ENCODE measurements at places on chromosomes 4 and X.

DNA sequence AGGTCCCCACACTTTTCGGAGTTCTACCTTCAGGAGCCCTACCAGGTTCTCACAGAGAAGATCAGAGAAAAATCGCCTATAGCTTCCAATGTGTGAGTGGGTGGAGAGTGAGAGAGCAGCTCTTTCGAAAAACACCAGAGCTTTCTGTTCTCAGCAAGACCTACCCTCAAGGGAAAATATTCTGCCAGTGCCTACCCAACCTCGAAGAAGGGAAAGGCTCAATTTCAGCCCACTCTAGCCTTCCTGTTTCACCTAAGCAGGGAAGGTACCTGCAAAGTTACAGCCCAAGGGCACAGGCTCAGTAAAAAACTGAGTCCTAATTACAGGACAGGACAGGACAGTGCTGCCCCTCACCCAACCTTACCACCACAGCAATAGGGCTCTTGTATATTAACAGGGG, 104.0 kb upstream of the WDR17 start:
- DNase-seq: no peak

- peak; percentile 47 for DNase-seq
Observed at GRCh38 chrX:12360383-12360782, 222.1 kb downstream of the FRMPD4 start.

- no peak for DNase-seq
Observed at GRCh38 chrX:139234898-139235297, 295.6 kb upstream of the F9 start.

DNA sequence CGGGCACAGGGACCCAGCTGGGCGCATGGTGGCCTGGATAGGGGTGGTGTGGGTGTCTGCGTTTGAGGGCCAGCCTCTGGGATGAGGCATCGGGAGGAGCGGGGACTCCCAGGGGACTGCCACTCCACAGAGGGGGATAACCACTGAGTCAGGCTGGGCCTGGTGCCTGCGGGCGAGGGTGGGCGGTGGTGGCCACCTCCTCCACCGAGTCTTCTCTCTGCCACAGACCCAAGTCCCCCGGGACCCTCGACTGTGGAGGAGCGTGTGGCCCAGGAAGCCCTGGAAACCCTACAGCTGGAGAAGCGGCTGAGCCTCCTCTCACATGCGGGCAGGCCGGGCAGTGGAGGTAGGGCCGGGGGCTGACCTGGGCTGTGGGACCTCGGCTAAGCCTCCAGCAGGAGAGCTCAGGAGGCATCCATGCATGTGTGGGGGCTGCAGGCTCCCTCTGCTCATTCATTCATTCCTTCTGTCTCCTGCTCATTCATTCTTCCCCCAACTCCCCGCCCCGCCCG, 26.4 kb downstream of the DOK7 start:
- no peak for DNase-seq

- no peak for DNase-seq
Observed at GRCh38 chr4:95080969-95081368, 323.2 kb downstream of the BMPR1B start.

DNA sequence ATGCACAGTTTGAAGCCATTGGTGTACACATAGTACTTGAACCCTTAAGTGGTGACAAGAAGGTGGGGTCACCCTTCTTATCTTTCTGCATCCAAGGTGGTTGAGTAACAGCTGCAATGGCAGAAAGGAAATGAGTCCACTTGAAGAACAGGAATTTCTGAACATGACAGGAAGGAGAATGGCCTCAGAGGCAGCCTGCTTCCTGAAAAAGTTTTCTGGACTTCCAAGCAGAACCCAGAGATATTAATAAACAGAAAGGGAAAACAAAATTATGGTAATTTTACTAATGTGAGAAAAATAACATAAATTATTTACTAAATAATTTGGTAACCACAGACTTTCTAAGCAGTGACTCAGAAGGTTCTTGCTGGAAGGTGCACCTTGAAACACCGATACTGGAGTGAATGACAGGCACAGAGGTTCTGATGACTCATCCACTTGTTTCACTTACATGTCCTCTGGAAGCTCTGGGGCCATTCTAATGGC, 119.9 kb upstream of the HS3ST1 start:
- DNase-seq: no peak

GRCh38 chr4:54096295-54096962, 3.5 kb upstream of the GSX2 start:
- no peak for DNase-seq

GRCh38 chr4:55768291-55768690, 51.3 kb upstream of the EXOC1L start:
- peak; percentile 62 for DNase-seq

- no peak for DNase-seq
Observed at GRCh38 chr4:185535612-185536410, 504 bp upstream of the PDLIM3 start.

DNA sequence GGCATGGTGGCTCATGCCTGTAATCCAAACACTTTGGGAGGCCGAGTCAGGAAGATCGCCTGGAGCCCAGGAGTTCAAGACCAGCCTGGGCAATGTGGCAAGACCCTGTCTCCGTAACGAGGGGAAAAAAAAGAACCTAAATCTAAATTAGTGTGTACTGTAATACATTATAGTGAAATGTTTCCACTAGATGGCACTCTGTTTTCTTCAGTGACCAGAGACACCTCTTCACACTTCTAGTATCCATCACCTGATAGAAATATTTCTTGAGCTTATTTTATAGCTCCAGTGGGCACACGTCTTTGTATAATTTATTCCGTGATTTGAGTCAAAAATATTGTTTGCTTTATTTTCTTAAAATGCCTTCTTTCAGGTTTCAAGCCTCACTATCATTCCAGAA, 600.9 kb upstream of the DIPK2B start:
- no peak for DNase-seq

DNA sequence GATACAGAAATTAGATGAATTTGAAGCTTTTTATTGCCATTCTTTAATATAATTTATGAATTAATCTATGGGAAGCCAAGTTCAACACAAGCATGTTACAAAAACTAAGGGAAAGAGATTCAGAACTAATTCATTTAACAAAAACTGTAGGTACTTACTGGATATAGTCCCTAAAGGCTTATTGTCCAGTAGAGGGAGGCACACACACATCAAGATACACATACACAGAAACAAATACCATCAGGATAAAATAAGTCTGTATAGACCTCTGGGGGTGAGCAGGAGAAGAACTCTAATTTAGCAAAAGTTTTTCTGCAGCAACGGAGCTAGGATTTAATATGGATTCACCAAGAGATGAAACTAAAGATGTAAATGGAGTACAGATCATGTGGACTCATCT, 83.0 kb upstream of the IL13RA1 start:
- peak; percentile 23 for DNase-seq

GRCh38 chr4:158540125-158540907, 18.6 kb downstream of the RXFP1 start:
- DNase-seq: no peak

DNA sequence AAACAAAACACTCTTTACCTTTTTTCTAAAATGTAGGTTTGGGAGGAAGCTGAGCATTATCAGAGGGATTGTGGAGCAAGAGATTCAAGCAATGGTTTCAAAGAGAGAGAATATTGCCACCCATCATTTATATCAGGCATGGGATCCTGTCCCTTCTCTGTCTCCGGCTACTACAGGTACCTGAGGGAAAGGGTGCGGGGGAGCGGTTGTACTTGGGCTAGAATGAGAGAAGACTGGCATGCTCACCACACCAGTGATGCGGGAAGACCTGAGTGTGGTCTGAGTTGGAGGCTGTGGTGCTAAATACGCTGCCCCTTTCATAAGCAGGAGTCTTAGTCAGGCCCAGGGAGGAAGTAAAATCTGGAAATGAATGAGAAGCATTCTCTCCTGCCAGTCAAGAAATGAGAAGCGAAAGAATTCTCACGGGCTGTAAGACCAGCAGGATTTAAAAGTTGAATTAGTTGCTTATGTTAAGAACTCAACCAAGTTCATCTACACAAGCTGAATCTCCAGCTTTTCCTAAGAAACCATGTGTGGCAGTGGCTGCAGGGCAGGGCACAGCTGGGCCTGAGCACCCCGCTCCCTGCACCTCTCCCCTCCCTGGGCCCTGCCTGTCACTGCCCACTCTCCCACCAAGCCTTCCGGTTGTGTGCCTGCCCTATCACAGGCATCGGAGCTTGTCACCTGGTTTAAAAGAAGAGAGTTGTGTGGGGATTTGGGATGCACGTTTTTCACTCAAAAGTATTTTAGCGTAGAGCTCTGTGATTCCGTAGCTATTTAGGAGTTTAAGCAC, 24.8 kb upstream of the MSANTD1 start:
- no peak for DNase-seq

DNA sequence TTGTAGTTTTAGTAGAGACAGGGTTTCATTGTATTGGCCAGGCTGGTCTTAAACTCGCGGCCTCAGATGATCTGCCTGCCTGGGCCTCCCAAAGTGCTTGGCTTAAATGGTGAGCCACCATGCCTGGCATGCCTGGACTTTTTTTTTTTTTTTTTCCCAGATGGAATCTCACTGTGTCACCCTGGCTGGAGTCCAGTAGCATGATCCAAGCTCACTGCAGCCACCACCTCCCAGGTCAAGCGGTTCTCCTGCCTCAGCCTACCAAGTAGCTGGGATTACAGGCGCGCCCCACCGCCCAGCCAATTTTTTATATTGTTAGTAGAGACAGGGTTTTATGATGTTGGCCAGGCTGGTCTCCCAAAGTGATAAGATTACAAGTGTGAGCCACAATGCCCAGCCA, 8.4 kb downstream of the UBE2K start:
- peak; percentile 47 for DNase-seq

- no peak for DNase-seq
Observed at GRCh38 chr4:6408263-6408662, 64.2 kb downstream of the PPP2R2C start.

DNA sequence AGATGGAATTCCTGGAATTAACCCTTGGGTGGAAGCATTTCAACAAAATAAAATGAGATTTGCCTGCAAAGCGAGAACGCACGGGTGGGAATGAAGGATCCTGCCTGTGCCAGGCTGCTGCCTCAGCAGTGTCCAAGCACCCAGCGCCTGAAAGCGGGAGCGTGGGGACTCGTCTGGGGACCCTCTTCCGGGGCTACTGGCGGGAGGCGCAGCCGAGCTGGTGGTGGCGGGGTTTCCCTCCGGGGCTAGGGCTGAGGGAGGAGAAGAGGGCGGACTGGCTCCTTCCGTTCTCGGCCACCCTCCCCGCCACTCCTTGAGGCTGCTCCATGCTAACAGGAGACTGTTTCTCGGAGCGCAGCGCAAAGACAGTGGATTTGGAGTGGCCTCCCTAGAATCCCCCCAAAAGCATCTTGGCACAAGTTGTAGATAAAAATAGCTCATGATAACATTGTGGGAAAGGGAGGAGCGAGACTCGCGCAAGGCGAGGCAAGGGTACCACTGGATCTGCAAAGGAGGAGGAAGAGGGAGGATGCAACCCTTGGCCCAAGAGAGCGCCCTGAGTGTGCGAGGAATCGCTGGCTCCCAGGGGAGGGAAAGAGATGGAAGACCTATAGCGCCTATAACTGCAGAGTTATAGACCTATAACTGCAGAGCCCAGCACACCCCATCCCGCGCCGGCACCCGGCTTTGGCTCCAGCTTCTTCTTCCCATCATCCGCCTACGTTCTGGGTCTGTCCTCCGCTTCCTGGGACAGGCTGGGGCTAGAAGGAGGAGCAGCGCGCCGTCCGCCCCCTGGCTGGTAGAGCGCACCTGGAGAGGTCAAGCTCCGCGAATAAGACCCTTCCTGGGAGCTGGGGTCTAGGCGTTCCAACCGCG, 1.3 kb downstream of the HS3ST1 start:
- DNase-seq: no peak

DNA sequence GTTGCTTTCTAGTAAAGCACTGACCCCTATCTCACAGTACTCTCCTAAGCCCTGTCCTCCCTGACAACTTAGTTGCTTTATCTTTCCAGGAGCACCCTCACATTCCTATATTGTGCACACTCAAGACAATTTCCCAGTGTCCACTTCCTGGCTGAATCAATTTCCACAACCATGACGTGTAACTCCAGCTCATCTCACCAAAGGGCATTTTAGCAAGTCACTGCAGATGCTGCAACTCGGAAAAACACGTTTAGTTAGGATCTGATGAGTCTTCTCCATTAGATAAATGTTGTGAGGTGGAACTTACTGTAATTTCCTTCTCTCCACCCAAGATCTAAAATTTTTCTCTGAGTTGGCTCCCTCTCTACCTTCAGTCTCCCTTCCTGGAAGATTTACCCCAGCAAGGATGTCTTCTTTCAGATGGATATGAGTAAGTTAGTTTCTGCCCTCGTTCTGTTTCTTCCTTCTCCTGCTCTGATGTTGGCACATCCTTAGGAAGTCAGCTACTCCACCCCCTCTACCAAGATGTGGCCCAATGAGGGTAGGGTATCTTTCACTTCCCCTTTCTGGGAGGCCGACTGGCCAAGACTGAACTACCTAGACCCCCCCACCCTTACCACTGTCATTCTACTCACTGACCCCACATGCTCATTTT, 28.8 kb upstream of the IL13RA1 start:
- DNase-seq: no peak

DNA sequence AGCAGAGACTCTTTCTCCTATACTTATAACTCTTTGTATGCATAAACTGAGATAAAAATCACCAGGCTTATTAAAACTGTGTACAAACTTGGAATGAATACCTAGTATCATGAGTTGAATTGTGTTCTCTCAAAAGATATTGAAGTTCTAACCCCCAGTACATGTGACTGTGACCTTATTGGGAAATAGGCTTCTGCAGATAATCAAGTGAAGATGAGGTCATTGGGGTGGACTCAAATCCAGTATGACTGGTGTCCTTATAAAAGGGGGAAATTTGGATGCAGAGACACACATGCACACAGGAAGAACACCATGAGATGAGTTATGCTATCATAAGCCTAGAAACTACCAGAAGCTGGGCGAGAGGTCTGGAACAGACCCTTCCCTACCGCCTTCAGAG, 26.2 kb downstream of the ZNF827 start:
- DNase-seq: no peak

DNA sequence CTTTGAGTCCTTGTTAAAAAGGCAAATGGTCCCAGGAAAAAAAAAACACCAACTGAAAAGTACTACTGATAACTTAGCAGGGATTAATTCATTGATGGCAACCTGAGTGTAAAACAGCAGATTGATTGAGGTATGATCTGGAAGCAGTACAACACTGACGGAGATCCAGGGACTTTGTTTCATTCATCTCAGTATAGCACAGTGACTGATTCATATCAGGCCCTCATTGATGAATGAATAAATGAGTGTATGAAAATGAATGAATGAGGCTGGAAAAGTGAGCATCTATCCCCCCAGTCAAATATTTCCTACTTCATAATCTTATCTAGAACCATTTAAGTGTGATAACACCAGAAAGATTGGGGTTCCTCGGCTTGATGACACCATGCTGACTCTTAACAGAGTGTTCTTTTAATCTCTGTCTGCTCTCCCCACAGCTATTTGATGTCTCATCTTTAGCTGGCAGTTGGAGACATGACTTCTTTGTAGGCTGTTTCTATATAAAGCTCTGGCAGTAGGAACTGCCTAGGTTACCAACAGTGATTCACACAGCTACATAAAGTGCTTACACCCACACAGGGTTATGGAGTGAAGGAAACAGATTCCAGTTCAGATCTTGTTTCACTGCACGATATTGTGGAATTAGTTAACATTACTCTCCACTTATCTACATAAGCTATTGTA, 18.6 kb upstream of the RNF128 start:
- DNase-seq: peak; percentile 84

- DNase-seq: no peak
Observed at GRCh38 chr4:122005064-122005755, 53.4 kb upstream of the TRPC3 start.
